Uterus (tissue), 4 donors: ENCODE measurements at places on chromosomes 2 and 18.
A peak's percentile ranks its signal among the peaks of the same experiment; 100 is the strongest.

- H3K27me3 ChIP-seq = no peaks in the 10 kb centered on the region
- no peaks in the 10 kb centered on the region for H3K36me3 ChIP-seq
- no peak for DNase-seq
- H3K4me1 ChIP-seq = no peaks in the 10 kb centered on the region
Measured at GRCh38 chr2:76211991-76212985, 501.6 kb upstream of the GCFC2 start.

GRCh38 chr2:215571689-215572088 lies 135.8 kb upstream of the FN1 start:
- no peak overlapping the region for H3K27ac ChIP-seq

- no peak overlapping the region for H3K4me3 ChIP-seq
- no peak overlapping the region for H3K27ac ChIP-seq
- DNase-seq = no peak
- H3K27me3 ChIP-seq = no peaks in the 10 kb centered on the region
Measured at GRCh38 chr2:111057045-111057444, 63.7 kb upstream of the BCL2L11 start.

- H3K36me3 ChIP-seq = no peaks in the 10 kb centered on the region
- H3K4me1 ChIP-seq = no peaks in the 10 kb centered on the region
- H3K27ac ChIP-seq = no peak overlapping the region
- H3K27me3 ChIP-seq = no peaks in the 10 kb centered on the region
Measured at GRCh38 chr2:98180456-98180855, 93.5 kb downstream of the VWA3B start.

- DNase-seq = peak; percentile 88
- H3K4me1 ChIP-seq = no peaks in the 10 kb centered on the region
- no peaks in the 10 kb centered on the region for H3K36me3 ChIP-seq
- no peak overlapping the region for H3K4me3 ChIP-seq
- H3K27me3 ChIP-seq = no peaks in the 10 kb centered on the region
- peak overlapping the region; percentile 62 for H3K27ac ChIP-seq
Measured at GRCh38 chr2:197097578-197098366, 171.3 kb upstream of the PGAP1 start.

- H3K27me3 ChIP-seq = no peaks in the 10 kb centered on the region
- H3K4me1 ChIP-seq = peaks cover 7% of the 10 kb centered on the region
- no peaks in the 10 kb centered on the region for H3K36me3 ChIP-seq
- no peak overlapping the region for H3K4me3 ChIP-seq
- H3K27ac ChIP-seq = peak overlapping the region; percentile 22
- DNase-seq = no peak
Measured at GRCh38 chr18:48926420-48926857, 24.3 kb downstream of the SMAD7 start.

- H3K27ac ChIP-seq = no peak overlapping the region
- DNase-seq = peak; percentile 76
- no peaks in the 10 kb centered on the region for H3K36me3 ChIP-seq
- no peaks in the 10 kb centered on the region for H3K4me1 ChIP-seq
Measured at GRCh38 chr2:144886862-144887261, 366.9 kb upstream of the ZEB2 start.

DNA sequence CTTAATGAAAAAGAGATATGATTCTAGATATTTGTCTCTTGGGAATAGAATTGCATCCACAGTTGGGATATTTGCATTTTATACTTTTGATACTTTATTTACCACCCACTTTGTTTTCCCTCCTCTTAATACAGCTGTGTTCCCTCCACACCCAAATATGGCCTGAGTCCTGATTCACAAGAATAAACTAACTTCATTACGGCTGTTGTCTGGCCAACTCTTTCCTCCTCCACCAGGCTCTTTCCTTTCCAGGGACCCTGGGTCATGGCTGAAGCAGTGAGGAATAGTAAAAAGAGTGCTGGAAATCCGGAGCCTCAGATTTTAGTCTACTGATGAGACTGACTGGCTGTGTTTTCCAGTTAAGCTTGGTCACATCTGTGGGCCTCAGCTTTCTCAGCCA lies 48.4 kb upstream of the STAM2 start:
- no peak overlapping the region for H3K4me3 ChIP-seq
- peak; percentile 27 for DNase-seq
- no peaks in the 10 kb centered on the region for H3K36me3 ChIP-seq
- peak overlapping the region; percentile 43 for H3K27ac ChIP-seq
- no peaks in the 10 kb centered on the region for H3K27me3 ChIP-seq

GRCh38 chr2:36915627-36916026 lies 50.7 kb downstream of the STRN start:
- no peaks in the 10 kb centered on the region for H3K36me3 ChIP-seq
- H3K27ac ChIP-seq = no peak overlapping the region
- H3K4me3 ChIP-seq = no peak overlapping the region
- no peaks in the 10 kb centered on the region for H3K4me1 ChIP-seq

- H3K4me3 ChIP-seq = no peak overlapping the region
- H3K27ac ChIP-seq = no peak overlapping the region
- H3K27me3 ChIP-seq = no peaks in the 10 kb centered on the region
- H3K4me1 ChIP-seq = no peaks in the 10 kb centered on the region
Measured at GRCh38 chr2:178947006-178947405, 102.9 kb downstream of the CCDC141 start.
